ENCODE measurements at places on chromosomes 11 and 22.

- DNase-seq, result no peak
Observed at GRCh38 chr22:44337678-44338004, 24.9 kb upstream of the SHISAL1 start.

DNA sequence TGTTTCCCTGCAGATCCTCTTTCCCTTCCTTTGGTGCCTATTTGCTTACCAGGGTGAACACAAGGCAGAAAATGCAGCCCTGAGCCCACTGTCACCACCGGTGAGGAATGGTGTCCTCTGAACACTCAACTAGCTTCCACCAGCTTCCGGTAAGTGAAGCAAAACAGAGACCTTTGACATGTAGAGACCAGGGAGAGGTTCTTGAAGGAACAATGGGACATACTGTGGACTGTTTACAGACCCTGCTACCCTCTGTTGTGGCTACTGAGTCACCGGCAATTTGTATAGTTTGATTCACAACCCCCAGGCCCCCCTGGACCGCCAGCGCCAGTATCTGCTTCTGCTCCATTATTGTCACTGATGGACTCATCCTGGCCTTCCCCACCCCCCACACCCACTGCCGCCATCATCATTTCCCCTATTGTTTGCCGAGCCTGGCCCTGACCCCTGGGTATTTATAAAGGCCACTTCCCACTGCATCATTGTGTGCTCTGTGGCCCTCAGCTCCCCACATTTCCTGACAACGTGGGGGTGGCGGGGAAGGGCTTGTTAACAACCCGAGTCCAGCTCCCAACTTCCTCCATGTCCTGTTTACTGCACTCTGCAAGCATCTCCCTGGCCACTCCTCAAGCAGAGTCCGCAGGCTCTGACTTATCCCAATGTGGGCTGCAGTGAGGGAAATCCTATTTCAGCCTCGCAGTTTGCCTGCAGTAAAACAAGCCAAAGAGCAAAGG, 252.9 kb downstream of the ETS1 start:
- DNase-seq, result no peak

DNA sequence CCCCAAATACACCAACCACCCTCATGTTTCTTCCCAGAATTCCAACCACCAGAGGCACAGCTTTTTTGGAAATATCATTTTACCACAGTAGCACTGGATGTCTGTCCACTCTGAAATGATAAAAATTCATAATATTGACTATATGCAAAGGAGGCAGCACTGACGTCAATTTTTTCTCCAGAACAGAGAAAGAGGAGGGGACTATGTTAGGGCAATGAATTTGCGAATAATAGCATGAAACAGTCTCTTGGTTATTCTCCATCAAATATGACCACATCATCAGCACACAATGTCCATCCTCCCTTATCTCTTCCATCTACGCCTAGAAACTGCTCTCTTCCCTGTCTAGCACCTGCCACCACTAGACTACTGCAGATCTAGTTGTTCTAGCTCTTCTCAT, 21.3 kb downstream of the TRIM34 start:
- no peak for DNase-seq

- DNase-seq, result no peak
Observed at GRCh38 chr11:64063777-64064176, 28.0 kb downstream of the FLRT1 start.

GRCh38 chr11:129146191-129146590, 45.9 kb downstream of the ARHGAP32 start:
- no peak for DNase-seq

DNA sequence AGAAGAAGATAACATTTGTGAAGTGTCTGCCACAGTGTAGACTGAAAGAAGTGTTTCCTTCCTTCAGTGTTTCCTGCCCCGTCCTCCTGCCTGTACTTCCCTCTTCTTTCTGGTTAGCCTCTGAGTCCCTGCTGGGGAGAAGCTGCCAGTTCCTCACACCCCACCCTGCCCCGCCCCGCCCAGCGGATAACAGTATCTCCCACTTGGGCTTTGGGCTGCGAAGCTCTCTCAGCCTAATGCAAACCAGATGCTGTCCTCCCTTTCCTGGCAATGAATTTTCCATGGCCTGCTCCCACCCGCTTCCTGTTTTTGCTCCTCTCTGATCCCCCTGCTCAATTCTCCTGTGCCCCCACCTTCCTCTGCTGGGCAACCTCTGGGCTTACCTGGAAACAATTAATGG, 5.2 kb upstream of the RAB3IL1 start:
- DNase-seq, result peak; percentile 82

- DNase-seq, result no peak
Observed at GRCh38 chr11:19176629-19177186, 25.1 kb downstream of the CSRP3 start.

GRCh38 chr11:59172345-59173079, 580 bp downstream of the DTX4 start:
- no peak for DNase-seq

- DNase-seq, result no peak
Observed at GRCh38 chr11:3205261-3206155, 13.1 kb downstream of the MRGPRG start.

DNA sequence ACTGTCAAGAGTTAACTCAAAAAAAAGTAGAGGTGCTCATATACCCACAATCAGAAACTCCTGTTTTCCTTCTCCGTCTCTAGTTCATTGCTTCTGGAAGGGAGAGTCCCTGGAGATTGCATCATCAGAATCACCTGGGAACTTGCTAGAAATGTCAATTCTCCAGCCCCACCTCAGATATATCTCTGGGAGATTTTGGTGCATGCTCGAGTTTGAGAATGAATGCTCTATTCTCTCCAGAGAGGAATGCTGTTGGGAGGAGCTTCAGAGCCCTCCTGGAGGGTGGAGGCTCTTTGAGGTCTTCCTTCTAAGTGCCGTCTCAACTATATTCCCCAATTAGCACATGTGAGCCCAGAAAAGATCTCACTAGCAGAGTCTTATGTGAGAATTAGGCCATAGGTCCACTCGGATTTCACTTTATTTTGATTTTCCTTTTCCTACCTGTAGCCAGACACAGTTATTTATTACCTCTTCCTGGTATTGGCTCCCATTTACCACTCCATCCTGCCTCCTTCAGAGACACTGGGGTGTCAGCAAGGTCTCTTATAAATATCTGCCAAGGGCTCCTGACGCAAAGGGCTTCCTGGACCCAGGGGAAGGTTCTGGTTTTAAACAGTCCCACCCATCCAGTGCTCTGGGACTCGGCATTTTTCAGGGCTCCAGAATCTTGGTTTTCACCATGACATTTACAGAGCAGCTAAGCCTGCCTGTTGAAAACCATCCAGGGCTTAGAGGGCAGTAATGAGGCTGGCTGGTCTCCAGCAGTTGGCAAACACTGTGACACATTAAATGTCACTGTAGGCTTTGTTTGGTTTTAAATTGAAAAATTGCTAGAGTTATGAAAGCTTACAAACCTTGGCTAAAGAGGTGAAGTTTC, 136.2 kb downstream of the CD44 start:
- DNase-seq, result no peak

- peak; percentile 73 for DNase-seq
Observed at GRCh38 chr11:58788355-58789023, 56.0 kb downstream of the GLYATL2 start.

GRCh38 chr11:19844806-19845205, 132.2 kb downstream of the NAV2 start:
- no peak for DNase-seq

DNA sequence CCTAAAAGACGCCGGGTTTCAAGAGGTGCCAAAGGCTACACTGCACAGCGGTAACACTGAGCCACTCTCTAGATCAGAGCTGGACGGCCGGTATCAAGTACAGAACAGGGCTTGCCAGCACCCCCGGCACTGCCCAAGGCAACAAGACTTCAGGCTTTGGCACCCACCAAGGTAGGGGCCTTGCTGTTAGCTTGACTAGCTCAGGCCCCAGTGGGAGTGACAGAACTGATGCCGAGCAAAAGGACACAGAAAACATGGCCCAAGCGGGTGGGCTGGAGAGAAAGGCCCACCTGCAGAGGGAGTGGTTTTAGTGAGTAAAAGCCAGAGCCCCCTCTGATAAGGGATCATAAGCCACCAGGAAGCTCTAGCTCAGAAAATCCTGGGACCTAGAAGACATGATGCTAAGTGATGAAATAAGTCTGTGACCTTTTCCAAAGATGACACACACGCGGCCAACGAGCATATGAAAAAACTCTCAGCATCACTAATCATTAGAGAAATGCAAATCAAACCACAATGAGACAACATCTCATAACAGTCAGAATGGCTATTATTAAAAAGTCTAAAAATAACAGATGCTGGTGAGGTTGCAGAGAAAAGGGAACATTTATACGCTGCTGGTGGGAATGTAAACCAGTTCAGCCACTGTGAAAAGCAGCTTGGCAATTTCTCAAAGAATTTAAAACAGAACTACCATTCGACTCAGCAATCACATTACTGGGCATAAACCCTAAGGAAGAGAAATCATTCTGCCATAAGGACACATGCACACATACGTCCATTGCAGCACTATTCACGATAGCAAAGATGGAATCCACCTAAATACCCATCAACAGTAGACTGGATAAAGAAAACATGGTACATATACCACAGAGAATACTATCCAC, 12.9 kb downstream of the EHD1 start:
- no peak for DNase-seq

- no peak for DNase-seq
Observed at GRCh38 chr11:79198898-79199250, 242.0 kb downstream of the TENM4 start.

DNA sequence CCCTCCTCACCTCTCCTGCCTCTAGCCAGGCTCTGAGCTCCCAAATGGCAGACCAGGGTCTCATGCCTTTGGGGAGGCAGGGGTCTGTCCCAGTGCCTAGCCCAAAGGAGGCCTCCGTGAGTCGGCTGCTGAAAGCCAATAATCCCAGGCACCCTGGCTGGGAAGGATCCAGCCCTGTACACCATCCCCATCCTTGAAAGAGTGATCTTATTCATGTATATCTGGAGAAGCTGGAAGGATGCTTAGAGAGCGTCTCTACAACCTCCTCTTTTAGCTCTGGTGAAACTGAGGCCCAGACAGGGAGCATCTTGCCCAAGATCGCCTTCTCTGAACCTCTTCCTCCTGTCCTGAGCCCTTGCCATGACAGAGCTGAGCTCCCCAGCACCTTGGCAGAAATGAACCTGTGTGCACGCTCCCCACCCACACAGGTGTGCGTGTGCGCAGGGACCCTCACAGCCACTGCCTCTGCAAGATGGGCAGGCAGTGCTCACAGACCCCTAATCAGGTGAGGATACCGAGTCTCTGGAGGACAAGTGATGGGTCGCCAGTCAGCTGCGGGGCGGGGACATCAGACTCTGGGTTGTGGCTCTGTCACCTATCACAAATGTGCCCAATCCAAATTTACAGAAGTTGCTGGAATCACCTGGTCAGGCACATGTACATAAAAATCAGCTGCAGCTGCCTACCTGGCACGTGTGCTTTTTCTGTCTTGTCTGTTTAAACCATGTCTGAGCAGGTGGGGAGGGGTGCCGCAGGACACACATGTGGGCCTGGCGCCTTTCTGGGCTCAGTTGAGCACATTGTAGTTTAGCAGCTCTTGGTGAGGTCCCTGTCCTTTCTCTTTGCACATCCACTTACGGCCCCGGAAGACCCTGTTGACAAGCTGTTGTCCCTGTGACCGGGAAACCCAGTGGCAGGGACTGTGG, 49.3 kb upstream of the WNT7B start:
- DNase-seq, result no peak

GRCh38 chr22:49382451-49382735, 445.3 kb downstream of the BRD1 start:
- DNase-seq, result no peak

DNA sequence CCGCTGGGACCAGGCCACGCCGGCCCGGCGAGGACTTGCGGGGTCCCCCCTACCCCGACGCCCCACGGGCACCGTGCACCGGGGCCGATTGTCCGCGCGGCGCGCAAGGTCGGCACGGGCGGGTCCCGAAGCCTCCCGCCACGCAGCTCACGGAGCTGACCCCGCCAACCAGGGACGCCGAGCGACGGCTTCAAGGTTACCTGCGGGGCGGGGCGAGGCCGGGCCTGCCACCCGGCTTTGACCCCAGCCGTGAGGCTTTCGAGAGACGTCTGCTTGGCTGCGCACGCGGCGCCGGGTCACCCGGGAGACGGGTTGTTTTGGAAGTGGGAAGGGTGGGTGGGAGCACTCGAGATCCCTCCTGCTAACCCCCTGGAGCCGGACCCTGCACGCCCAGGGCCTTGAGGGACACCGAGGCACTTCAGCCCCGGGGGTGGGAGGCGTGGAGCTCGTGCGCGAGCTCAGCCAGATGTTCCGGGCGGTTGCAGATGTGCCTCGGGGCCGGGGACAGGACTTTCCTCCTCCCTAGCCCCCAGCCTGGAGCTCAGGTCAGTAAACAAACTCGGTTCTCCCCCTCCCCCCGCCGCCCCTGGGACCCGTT, 3.2 kb upstream of the WNT11 start:
- no peak for DNase-seq

- DNase-seq, result no peak
Observed at GRCh38 chr11:102879801-102880200, 5.0 kb upstream of the MMP12 start.

DNA sequence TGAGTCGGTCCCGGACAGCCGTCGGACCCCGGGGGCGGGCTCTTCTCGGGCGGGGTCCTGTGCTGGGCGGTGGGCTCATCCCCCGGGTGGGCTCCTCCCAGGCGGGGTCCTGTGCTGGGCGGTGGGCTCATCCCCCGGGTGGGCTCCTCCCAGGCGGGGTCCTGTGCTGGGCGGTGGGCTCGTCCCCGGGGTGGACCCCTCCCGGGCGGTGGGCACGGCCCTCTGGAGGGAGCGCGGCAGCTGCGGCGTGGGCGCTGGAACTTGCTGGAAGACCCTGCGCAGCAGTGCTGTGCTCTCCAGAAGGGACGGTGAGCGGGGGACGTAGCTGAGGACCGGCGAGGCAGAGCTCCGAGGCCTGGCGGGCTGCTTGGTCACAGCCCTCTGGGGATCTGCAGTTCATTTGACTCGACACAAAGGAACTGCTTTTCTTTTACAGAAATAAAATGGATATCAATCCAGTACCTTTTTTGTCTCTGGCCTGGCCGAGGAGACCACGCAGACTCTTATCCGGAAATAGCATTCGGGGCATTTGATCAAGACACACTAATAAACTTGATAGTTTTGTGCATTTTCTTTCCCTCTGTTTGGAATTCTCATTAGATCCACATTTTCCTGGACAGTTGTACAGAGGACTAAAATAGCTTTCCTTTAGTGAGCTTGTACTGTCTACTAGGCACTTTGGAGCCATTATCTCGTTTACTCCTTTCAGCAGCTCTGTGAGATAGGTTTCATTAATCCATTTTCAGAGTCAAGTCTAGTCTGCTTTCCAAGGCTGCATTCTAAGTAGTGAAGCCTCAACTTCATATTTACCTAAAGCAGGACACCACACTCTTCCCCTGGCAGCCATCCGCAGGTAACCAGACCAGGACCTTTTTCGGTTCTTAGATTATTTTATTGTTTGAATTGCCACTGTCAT, 812 bp downstream of the JAM3 start:
- no peak for DNase-seq

Data from hematopoietic multipotent progenitor cell treated with erythropoietin and hydrocortisone succinate and interleukin-3 and kit ligand, for 8 days (in vitro differentiated cells).